Tibial artery (tissue), 4 donors: ENCODE measurements at places on chromosomes 6 and 20.

GRCh38 chr20:60999250-60999649 is 252.8 kb upstream of the CDH4 start:
- H3K27ac ChIP-seq: no peak overlapping the region
- DNase-seq: no peak
- H3K4me3 ChIP-seq: no peak overlapping the region
- H3K36me3 ChIP-seq: no peaks in the 10 kb centered on the region

DNA sequence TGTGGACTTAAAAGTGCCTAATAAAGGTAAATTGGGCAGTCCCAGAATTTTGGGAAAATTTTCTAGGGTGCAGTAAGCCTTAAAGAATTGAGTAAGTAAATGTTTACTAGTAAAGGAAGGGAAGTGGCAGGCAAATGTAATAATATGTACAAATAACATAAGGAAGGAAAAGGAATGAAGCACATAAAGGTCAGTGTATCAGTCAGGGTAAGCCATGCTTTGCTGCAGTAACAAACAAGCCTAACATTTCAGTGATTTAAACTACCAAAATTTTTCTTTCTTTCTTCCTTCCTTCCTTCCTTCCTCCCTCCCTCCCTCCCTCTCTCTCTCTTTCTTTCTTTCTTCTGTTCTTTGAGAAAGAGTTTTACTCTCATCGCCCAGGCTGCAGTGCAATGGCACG is 117.5 kb downstream of the HAO1 start:
- no peak for DNase-seq
- no peaks in the 10 kb centered on the region for H3K4me1 ChIP-seq
- no peaks in the 10 kb centered on the region for H3K27me3 ChIP-seq
- H3K36me3 ChIP-seq: no peaks in the 10 kb centered on the region

DNA sequence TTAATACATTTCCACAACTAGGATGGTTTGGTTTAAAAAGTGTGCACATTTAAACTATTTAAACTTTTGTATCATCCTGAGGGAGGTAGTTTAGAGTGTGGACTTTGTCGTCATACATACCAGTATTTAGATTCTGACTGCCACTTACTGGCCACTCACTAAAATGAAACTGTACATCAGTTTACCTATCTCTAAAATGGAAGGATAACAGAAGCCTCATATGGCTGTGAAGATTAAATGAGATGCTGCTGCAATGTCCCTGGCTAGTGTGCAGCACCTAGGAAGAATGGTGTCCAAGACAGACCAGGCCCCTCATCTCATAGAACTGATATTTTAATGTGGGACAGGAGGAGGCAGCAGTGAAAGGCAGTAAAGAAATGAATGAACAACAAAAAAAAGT is 12.0 kb upstream of the PKIG start:
- no peaks in the 10 kb centered on the region for H3K4me1 ChIP-seq
- no peak overlapping the region for H3K4me3 ChIP-seq
- H3K36me3 ChIP-seq: no peaks in the 10 kb centered on the region
- no peak overlapping the region for H3K27ac ChIP-seq
- H3K27me3 ChIP-seq: no peaks in the 10 kb centered on the region
- no peak for DNase-seq

DNA sequence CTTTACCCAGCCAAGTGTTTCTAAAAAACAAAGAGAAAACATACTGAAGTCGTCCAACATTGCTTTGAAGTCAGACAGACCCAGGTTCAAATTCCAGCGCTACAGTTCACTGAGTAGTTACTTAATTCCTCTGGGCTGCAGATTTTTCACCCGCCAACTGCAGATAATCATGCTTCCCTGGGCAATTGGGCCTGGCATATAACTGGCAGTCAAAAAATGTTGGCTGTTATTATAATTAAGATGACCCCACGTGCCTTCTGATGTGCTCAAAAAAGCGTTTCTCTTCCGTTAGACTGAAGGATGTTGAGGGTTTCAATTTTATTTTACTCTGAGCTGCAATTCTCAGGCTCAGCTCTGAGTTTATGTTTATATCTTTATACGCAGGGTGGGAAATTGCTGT is 156.1 kb upstream of the CITED2 start:
- H3K4me1 ChIP-seq: peaks cover 18% of the 10 kb centered on the region
- H3K27me3 ChIP-seq: no peaks in the 10 kb centered on the region
- no peaks in the 10 kb centered on the region for H3K36me3 ChIP-seq
- DNase-seq: no peak
- no peak overlapping the region for H3K4me3 ChIP-seq

DNA sequence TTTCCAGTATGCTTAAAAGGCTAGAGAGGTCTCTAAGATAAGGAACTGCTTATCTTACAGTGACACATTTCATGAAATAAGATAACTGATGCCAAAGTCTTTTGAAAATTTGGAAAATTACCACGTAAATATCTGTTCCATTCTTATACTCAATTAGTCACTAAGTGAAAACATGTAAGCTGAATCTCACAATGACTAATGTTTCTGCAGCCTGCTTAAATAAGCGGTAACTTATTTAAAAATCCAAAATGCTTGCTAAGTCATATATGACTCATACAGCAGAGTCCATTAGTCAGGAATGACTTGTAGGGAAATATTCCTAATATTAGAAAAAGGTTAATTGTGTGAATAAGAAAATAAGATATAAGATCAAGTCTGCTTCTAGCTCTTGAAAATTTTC is 27.8 kb upstream of the LGSN start:
- no peak overlapping the region for H3K4me3 ChIP-seq
- DNase-seq: no peak
- H3K36me3 ChIP-seq: no peaks in the 10 kb centered on the region
- no peaks in the 10 kb centered on the region for H3K4me1 ChIP-seq

- H3K27ac ChIP-seq: no peak overlapping the region
- DNase-seq: no peak
- no peaks in the 10 kb centered on the region for H3K4me1 ChIP-seq
- H3K36me3 ChIP-seq: no peaks in the 10 kb centered on the region
Measured at GRCh38 chr6:67064323-67064722, 1357.3 kb upstream of the EYS start.

GRCh38 chr6:10487668-10488327 is 33.4 kb upstream of the GCNT2 start:
- no peak for DNase-seq
- no peak overlapping the region for H3K4me3 ChIP-seq
- H3K27me3 ChIP-seq: no peaks in the 10 kb centered on the region
- no peaks in the 10 kb centered on the region for H3K4me1 ChIP-seq
- H3K36me3 ChIP-seq: no peaks in the 10 kb centered on the region
- no peak overlapping the region for H3K27ac ChIP-seq

GRCh38 chr6:125989631-125990030 is 3.3 kb downstream of the TRMT11 start:
- no peaks in the 10 kb centered on the region for H3K27me3 ChIP-seq
- H3K4me3 ChIP-seq: no peak overlapping the region
- H3K36me3 ChIP-seq: no peaks in the 10 kb centered on the region
- H3K27ac ChIP-seq: no peak overlapping the region

- H3K27ac ChIP-seq: no peak overlapping the region
- H3K4me1 ChIP-seq: no peaks in the 10 kb centered on the region
- H3K4me3 ChIP-seq: no peak overlapping the region
- no peak for DNase-seq
Measured at GRCh38 chr20:11718474-11719094, 199.1 kb upstream of the BTBD3 start.

- H3K4me3 ChIP-seq: no peak overlapping the region
- no peaks in the 10 kb centered on the region for H3K27me3 ChIP-seq
- H3K27ac ChIP-seq: no peak overlapping the region
Measured at GRCh38 chr6:63742060-63742459, 106.5 kb downstream of the PHF3 start.

DNA sequence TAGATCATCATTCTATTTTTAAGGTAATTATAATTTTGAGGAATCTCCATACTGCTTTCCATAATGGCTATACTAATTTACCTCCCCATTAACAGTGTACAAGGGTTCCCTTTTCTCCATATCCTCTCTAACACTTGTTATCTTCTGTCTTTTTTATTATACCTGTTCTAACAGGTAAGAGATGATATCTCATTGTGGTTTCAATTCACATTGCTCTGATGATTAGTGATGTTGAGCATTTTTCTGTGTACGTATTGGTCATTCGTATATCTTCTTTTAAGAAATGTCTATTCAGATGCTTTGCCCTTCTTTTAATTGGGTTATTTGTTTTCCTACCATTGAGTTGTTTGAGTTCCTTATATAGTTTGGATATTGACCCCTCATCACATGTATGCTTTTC is 81.6 kb upstream of the SCAF8 start:
- no peaks in the 10 kb centered on the region for H3K27me3 ChIP-seq
- no peak for DNase-seq
- H3K4me1 ChIP-seq: peaks cover 7% of the 10 kb centered on the region

DNA sequence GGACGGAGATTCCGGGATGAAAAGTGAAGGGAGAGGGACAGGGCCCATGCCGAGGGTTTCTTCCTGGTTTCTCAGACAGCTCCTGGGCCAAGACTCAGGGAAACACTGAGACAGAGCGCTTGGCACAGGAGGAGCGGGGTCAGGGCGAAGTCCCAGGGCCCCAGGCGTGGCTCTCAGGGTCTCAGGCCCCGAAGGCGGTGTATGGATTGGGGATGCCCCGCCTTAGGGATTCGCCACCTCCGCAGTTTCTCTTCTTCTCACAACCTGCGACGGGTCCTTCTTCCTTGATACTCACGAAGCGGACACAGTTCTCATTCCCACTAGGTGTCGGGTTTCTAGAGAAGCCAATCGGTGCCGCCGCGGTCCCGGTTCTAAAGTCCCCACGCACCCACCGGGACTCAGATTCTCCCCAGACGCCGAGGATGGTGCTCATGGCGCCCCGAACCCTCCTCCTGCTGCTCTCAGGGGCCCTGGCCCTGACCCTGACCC is 55.0 kb upstream of the HLA-A start:
- no peaks in the 10 kb centered on the region for H3K27me3 ChIP-seq
- H3K27ac ChIP-seq: peak overlapping the region; percentile 97
- peak; percentile 76 for DNase-seq
- peak overlapping the region; percentile 75 for H3K4me3 ChIP-seq
- H3K36me3 ChIP-seq: no peaks in the 10 kb centered on the region

DNA sequence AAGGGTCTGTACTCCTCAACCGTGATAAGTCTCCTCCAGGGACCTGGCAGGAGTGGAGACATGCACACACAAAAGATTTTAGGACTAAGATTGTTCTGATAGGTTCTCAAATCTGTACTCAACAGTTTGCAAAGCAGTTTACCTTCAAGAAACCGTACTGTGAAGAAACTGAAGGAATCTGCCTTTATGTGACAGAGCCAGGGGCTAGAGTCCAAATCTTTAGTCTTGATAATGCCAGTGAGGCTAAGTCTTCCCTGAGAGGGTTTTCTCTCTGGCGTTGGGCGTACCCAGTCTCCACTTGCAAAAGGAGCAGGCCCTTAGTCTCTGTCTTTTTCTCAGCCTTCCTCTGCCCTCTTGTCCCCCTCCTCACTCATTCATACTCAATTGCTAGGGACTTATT is 47.5 kb downstream of the RALY start:
- no peak overlapping the region for H3K4me3 ChIP-seq
- H3K36me3 ChIP-seq: no peaks in the 10 kb centered on the region
- H3K27me3 ChIP-seq: no peaks in the 10 kb centered on the region
- H3K4me1 ChIP-seq: peaks cover 88% of the 10 kb centered on the region
- no peak overlapping the region for H3K27ac ChIP-seq

DNA sequence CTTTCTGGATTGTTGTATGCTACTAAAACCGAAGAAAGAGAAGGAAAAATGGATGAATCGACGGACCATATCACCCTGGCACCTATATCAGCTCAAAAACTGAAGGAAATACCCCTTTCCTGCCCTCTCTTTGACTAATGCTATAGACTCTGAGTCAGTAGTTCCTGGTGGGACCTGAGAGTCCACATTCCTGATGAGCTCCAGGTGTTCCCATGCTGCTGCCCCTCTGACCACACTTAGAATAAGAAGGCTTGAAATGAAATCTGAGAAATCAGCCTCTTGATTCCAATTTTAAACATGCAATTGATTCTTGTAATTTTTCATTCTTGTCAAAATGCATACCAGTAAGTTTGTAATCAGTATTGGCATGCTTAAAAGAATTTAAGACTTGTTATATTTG is 75.2 kb downstream of the PRL start:
- no peaks in the 10 kb centered on the region for H3K4me1 ChIP-seq
- no peak overlapping the region for H3K27ac ChIP-seq
- no peaks in the 10 kb centered on the region for H3K36me3 ChIP-seq

DNA sequence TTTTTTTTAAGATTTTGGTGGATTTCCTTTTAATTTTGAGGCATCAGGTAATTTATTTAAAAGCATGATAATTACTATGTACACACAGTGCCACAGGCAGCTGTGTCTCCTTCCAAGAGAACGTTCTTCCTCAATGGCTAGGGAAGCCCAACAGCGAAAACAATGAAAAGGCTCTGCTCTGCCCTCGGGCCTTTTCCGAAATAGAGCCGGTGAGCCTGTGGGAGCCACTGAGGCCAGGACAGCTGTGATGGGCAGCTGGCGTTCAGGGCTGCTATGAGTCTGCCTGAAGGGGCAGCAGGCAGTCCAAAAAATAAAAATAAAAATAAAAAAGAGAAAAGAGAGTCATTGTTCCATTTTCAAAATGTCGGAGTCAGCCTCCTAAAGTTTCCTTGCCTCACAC is 443.8 kb downstream of the KIF16B start:
- H3K36me3 ChIP-seq: no peaks in the 10 kb centered on the region
- DNase-seq: no peak
- peaks cover 12% of the 10 kb centered on the region for H3K4me1 ChIP-seq
- H3K27ac ChIP-seq: no peak overlapping the region

DNA sequence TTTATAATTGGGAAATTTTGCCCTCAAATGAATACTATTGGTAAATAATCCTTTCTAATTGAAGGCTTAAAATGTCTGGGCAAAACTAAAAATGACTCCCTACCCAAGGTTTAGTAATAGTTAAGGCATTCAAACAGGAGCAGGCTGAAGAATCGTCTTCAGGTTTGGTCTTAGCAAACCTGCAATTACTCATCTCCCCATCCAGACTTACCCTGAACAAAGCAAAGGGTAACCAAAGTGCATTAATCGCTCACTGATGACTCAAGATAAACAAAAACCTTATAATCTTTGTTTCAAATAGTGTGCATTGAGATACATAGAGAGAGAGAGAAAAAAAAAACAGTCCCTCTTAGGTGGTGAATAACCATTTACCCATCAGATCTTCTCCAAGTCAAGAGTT is 225.5 kb downstream of the BMP2 start:
- no peak overlapping the region for H3K4me3 ChIP-seq
- DNase-seq: no peak
- no peaks in the 10 kb centered on the region for H3K36me3 ChIP-seq

GRCh38 chr20:17844549-17845298 is 123.9 kb downstream of the SNX5 start:
- H3K4me1 ChIP-seq: peaks cover 42% of the 10 kb centered on the region
- no peaks in the 10 kb centered on the region for H3K27me3 ChIP-seq
- H3K27ac ChIP-seq: peak overlapping the region; percentile 82
- no peak for DNase-seq
- H3K4me3 ChIP-seq: no peak overlapping the region
